CD4-positive, alpha-beta T cell treated with Interleukin-6 at 100 ng/mL for 8 hours (primary cell): ENCODE measurements at places on chromosomes 2 and 18.

- no peak for DNase-seq
Measured at GRCh38 chr2:209929369-209929768, 73.1 kb upstream of the RPE start.

- no peak for DNase-seq
Measured at GRCh38 chr18:36942264-36942663, 113.3 kb downstream of the KIAA1328 start.

- DNase-seq = no peak
Measured at GRCh38 chr18:22846697-22847096, 86.4 kb upstream of the RBBP8 start.

GRCh38 chr18:58496937-58497336 is 132.0 kb downstream of the ALPK2 start:
- DNase-seq = no peak

DNA sequence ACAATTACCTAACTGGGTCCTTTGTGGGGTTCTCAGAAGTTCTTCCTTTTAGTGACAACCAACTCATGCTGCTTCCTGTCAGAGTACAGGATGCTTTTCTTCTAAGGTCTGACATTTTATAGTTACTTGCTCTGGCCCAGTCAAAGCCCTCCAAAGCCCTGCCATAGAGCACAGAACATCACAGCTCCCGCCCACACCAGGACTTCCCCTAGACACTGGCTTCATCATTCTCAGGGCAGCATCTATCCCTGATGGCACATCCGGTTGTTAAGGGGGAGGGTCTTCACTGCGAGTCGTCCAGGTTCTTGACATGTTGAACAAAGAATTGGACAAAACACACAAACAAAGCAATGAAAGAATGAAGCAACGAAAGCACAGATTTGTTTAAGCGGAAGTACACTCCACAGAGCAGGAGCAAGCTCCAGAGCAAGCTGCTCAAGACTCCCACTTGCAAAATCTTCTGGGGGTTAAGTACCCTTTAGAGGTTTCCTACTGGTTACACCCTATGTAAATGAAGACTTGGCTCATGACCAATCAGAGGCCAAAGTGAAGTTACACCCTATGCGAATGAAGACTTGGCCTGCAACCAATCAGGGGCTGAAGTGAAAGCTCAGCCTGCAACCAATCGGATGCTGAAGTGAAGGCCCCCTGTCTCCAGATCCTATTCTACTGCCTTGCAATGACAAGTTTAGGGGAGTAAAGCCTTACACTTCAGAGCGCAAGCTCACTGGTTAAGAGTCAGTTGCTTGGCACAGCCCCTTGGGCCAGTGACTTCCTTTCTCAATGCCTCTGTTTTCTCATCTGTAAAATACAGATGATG is 79.0 kb downstream of the HDAC4 start:
- peak; percentile 63 for DNase-seq

DNA sequence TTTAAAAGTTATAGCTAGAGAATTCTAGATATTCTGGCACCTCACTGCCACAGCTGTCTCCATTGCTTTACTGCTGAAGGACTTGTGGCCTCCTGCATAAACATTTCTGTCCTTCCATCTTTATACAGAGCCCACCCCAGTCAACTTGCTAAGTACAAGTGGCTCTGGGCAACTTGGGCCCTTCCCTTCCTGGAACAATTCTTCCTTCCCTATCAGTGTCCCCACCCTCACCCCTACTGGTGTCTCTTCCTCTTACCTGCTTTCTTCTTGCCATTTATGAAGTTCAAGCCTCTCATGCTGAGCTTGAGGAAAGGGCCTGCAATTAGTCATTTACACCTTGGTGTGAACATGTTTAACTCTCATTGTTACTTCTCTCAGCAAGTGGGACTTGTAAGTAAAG is 45.0 kb downstream of the ARHGAP25 start:
- DNase-seq = no peak

GRCh38 chr18:41391616-41392595 is 563.1 kb upstream of the PIK3C3 start:
- DNase-seq = no peak

- no peak for DNase-seq
Measured at GRCh38 chr2:212141499-212141898, 397.1 kb downstream of the ERBB4 start.

DNA sequence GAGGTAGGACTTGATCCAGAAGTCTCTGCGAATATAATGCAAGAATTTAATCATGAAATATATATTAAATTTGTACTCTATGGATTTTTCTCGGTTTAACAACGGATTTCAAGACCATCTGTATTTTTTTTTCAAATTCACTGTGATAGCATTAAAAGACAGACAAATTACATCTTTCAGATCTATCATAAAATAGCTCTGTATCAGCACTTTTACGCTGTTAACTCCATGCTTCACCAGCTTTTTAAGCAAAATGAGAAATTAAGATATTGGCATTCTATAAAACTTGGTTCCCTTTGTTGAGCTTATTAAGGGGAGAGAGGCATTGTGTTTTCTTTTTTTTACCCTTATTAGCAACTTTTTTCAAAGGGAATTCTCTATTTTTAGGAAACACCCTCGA is 1377.6 kb upstream of the NXPH2 start:
- DNase-seq = no peak

- no peak for DNase-seq
Measured at GRCh38 chr2:199092419-199092818, 365.3 kb downstream of the SATB2 start.

GRCh38 chr18:76490670-76491472 is 4.2 kb downstream of the ZNF516 start:
- DNase-seq = peak; percentile 43

GRCh38 chr2:162084536-162084935 is 10.5 kb upstream of the DPP4 start:
- no peak for DNase-seq

DNA sequence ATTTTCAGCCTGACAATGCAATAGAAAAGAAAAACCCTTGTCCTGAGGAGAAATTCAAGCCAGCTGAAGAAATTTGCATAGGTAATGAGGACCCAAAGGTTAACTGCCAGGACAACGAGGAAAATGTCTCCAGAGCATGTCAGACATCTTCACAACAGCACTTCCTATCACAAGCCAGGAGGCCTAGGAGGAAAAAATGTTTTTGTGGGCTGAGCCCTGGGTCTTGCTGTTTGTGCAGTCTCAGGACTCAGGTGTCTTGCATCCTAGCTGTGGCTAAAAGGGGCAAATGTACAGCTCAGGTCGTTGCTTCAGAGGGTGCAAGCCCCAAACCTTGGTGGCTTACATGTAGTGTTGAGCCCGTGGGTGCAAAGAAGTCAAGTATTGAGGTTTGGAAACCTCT is 905.1 kb upstream of the FSHR start:
- no peak for DNase-seq

- no peak for DNase-seq
Measured at GRCh38 chr2:11155381-11156035, at the start of gene SLC66A3. Gene SLC66A3, plus strand, starts transcription at chr2:11155467. Its CDS starts 80 bp downstream, at chr2:11155547.

DNA sequence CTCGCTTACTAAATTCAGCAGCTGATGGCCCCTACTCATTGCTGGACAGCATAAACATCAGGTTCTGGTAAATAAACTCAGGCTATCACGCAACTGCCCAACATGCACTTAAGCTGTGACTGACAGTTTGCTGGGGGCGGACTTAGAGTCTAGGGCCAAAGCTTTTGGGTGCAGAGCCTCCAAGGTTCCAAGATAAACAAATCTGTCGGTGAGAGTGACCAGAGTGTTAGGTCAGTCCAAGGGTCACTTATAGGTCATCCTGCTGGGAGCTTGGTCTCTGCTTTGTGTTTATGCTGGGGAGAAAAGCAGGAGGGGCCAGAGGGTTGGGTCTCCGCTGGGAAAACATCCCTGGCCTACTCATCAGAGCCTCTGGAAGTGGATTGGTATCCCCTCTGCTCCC is 188.6 kb upstream of the GATA6 start:
- DNase-seq = no peak

DNA sequence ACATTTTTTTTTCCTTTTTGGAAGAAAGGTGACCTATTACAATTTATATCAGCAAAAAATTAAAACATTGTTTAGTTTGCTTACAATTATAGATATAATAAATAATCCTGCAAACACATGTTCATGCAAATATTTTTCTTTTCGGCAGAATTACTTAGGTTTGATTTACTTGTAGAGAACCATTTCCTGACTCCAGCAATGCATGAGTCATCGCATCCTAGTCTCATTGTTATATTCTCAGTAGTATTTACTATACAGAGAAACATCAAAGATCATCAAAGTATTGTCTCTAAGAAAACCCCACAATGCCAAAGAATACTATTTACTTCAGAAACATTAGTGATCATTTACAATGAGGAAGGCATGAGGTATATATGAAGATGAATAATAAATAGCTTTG is 40.4 kb upstream of the MTIF2 start:
- DNase-seq = no peak
